Caco-2 (cell line): ENCODE measurements at places on chromosomes 2 and 18.

- no peak for DNase-seq
These were observed 70.5 kb upstream of the DLX2 start for GRCh38 chr2:172173174-172173706.

- DNase-seq: no peak
These were observed 29.0 kb downstream of the DOK1 start for GRCh38 chr2:74583504-74583903.

DNA sequence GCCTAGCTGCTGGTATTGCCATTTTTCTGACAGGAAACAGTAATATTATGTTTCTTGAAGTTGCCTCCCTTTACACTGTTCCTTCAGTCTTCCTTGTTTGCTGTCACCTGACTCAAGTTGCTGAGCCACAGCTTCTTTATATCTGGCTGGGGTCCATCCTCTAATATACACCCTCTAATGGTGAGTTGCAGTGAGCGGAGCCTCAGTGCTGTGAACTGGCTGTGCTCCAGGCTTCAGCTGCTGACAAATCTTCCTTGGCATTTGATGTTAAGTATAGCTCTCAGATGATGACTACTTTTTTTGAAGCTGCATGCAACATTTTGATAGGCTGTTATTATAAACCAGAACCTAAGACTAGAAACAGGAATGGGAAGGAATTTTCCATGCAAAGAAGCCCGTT, 366.7 kb downstream of the NUP35 start:
- no peak for DNase-seq

- no peak for DNase-seq
These were observed 49.8 kb downstream of the REV1 start for GRCh38 chr2:99439971-99440505.

DNA sequence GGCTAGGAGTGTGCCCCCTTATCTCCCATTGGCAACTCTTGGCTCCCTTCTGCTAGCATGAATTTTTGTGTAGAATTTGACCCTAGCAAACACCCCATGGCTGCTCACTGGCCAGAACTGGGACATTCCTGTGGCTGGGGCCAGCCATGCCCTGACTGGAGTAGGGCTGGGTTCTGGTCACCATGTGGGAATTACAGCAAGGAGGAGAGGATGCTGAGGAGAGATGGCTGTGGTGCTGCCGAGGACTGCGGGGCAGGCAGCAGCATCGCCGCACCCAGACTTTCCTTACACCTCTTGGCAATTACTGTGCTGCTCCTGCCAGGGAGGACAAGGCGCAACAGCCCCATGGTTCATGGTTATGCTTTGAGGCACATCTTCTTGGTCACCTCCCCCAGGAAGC, 12.7 kb downstream of the KCNF1 start:
- no peak for DNase-seq

- DNase-seq: no peak
These were observed 1.1 kb downstream of the PRR30 start for GRCh38 chr2:27138111-27138510.

GRCh38 chr2:70443726-70444125, 109.9 kb downstream of the TGFA start:
- no peak for DNase-seq

DNA sequence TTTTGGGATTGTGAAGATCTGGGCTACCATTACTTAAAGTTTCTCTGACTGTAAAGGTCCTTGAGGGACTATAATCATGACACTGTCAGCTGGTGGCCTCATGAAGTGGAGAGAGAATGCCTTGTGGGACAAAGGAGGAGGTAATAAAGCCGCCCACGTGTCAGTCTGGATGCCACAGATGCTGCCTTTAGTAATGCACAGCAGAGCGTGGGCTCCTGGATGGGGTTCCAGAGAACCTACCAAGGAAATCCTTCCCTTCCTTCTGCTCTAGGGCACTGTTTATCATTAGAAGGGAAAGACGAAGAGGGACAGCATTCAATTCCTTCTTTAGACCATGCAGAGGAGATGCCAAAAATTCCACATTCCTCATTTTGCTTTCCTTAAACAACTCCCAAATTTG, 63.5 kb downstream of the COL5A2 start:
- DNase-seq: no peak

DNA sequence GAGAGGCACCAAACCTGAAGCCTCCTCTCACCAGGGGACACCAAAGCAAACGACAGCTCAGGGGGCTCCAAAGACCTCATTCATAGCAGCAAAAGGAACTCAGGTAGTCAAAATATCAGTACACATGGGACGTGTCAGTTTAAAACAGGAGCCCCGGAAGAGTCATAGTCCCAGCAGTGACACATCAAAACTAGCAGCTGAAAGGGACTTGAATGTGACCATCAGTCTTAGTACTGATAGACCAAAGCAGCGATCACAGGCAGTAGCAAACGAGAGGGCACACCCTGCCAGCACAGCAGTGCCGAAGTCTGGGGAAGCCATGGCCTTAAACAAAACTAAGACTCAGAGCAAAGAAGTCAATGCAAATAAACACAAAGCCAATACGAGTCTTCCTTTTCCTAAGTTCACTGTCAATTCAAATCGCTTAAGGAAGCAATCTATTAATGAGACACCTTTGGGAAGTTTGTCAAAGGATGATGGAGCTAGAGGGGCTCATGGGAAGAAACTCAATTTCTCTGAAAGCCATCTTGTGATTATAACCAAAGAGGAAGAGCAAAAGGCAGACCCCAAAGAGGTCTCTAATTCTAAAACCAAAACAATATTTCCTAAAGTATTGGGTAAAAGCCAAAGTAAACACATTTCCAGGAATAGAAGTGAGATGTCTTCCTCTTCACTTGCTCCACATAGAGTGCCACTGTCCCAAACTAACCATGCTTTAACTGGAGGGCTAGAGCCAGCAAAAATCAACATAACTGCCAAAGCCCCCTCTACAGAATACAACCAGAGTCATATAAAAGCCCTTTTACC, 1.2 kb downstream of the GALNT5 start:
- no peak for DNase-seq

DNA sequence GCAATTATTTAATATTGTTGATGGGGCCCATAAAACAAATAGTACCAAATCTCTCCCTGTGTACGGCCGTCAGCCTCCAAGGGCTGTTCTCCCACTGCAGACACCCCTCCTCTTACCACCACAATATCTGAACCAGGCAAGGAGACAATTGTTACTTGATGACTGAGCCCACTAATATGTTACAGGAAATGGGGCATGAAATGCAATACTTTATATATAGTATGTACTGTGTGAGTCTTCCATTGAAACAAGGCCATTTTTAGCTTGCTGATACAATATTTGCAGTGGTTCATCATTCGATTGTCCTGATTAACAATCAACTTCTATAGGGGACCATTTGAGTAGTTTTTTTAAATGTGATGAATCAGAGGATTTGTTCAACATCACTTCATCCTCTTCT, 307.3 kb downstream of the GBX2 start:
- DNase-seq: no peak

- no peak for DNase-seq
These were observed 11.8 kb downstream of the CHPF start for GRCh38 chr2:219531639-219532377.

GRCh38 chr2:135844301-135844895, 7.4 kb upstream of the LCT start:
- no peak for DNase-seq

DNA sequence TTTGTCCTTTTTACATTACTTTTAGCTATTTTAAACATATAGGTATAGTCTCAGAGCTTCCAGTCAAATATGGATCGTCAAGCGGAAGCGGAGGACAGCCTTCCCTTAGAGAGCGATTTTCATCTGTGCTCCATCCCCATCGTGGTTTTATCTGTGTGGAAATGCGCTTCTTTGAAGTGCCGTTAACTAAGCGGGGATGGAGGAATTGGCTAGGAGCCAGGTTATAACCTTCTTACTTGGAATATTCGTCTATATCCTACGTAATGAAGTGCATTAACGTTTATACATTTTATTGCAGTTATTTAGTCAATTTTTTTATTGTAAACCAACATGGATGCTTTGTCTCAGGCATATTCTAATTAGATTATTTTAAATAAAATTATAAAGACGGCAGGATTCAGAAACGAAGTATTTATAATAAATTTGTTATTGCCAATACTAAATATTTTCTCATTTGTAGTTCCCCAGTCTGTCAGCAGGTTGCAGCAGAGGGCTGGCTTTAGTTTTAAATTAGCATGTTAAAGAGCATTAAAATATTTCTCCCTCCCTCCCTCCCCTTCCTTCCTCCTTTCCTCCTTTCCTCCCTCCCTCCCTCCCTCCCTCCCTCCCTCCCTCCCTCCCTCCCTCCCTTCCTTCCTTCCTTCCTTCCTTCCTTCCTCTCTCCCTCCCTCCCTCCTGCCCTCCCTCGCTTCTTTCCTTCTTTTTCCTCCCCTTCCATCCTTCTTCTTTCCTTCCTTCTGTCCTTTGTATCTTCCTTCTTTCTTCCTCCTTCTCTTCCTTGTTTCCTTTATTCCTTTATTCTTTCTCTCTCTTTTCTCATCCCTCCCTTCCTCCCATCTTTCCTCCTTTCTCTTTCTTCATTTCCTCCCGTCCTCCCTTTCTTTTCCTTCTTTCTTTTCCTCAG, 80.6 kb upstream of the DOCK10 start:
- peak; percentile 3 for DNase-seq

DNA sequence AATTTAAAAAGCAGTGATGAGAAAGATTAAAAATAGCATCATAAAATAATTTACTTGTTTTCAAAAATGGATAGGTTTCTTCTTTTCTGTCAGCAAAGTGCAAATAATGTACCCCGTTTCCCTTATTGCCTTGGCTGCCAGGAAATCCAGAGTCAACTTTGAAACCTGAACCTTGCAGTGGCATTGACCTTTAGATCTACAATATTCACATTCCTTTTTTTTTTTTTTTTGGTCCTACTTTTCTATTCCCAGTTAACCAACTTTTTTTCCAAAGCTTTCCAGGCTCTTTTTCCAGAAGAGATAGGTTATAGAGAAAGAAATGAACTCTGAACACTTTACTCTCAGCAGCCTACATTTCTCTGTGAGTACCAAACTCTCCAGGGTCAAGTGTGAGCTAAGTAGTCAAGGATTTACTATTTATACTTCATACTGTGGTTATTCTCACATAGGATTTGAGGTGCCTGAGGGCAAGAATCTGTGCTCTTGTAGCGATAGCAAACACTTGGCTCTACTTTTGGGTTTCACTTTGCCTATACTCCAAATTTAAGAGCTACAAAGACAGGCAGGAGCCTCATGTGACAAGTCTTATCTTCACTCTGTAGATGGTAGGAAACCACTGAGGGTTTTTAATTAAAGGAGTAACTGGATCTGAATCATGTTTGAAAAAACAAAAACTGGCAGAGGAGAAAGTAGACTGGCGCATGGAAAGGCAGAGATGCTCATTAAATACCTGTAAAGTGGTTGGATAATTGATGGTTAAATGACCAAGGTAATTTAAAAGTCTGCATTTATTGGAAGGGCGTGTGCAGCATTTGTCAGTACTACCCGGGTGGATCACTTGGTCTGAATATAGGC, 63.2 kb upstream of the TMEM17 start:
- peak; percentile 28 for DNase-seq

- peak; percentile 47 for DNase-seq
These were observed 66.7 kb upstream of the DNAJC10 start for GRCh38 chr2:182649316-182649715.

- no peak for DNase-seq
These were observed 766 bp downstream of the TMEM17 start for GRCh38 chr2:62505109-62505749.

GRCh38 chr18:22624176-22624575, 206.5 kb upstream of the CTAGE1 start:
- DNase-seq: no peak

DNA sequence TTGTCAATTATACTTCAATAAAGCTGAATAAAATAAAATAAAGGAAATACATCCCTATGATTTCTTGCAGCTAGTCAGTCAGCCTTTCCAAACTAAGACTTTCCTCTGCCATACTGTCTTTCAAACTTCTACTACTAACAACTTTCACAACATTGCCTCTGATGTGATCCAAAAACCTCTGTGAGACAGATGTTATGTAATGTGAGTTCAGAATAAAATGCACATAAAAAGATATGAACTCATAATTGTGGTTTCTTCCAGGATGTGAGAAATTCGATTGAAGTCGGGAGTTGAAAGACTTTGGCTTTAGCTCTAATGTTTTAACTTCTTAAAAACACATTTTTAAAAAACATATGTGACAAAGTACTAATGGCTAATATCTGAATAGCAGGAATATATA, 98.7 kb downstream of the PIGN start:
- no peak for DNase-seq

- DNase-seq: no peak
These were observed 2.4 kb downstream of the EVX2 start for GRCh38 chr2:176081376-176081836.

DNA sequence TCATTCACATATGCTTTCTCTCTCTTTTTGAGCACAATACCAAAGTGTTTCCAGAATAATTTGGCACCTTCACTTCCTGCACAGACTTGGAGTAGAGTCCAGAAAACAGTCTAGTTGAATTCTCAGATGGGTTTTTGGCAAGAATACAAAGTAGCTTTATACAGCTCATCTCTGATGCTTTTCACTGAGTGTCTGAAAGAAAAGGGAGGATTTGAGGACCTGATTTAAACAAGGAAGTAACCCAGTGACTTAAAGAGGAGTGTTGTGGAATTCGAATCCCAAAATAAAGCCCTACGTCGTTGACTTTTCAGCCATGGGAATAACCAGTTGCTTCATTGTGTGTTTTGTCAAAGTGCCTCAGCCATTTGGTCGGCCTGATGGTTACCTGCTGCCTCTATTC, 31.8 kb downstream of the METAP1D start:
- no peak for DNase-seq

- no peak for DNase-seq
These were observed 58.2 kb downstream of the MYO1B start for GRCh38 chr2:191303140-191304005.

- DNase-seq: no peak
These were observed 215.3 kb upstream of the COPS8 start for GRCh38 chr2:236870370-236870769.

DNA sequence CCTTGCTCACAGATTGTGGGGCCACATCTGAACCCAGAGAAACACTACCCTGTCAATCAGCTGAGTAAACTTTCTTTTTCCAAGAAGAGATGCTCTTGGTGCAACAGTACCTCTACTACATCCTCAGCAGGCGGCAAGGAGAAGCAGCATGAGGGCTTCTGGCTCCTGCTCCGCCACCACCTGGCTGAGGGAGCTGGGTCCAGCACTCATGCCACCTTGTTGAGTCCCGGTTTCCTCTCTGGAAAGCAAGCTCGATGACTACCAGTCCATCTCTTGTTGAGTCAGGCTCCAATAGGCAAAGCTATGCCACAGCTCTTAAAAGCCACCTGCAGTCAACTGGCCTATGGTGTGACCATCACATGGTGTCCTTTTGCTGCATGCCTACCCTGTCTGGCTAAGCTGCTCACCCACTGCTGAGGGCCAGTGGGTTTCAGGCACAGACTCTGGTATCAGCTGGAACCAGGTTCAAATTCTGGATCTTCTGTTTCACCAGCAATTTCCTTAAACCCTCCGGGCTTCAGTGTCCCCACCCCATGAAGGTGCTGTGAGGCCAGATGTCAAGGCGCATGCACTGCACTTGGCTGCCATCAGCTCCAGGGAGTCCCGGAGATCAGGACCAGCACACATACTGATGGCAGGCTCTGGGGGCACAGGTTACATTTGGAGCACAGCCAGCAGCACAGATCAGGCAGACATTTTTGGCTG, 42.5 kb upstream of the ACAA2 start:
- DNase-seq: no peak
